Sigmoid colon (tissue), 7 donors: ENCODE measurements at places on chromosomes 7 and 10. TPM values are rescaled to one million over a fixed set of nuclear protein-coding genes. Genes with fewer than 3 reads are reported as not detected.

DNA sequence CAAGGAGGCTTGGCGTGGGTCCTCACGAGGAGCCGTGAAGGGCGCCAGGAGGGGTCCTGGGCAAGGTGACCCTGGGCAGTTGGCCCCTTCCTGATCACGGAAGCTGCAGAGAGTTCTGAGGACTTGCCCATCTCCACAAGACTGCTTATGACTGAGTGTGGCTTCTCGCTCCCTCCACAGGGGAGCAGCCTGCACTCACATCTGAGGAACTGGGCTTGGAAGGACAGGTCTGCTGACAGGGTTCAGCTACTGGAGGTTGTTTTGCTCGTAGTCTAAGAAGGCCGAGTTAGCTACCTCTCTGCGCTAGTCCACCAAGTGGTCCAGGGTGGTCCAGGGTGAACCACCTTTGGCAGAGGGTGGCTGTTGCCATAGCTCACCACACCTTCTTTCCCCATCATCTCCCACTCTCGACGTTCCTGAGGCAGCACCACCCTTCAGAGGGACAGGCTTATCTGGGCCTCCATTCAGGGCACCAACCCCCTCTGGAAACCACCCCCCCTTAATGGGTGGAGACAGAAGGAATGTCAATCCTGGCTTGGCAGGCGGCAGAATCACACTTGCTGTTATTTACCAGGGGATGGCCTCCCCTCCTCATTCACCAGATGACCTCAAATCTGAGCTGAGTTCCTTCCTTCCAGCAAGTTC, 38.2 kb downstream of the FAM53B start:
- no peaks in the 10 kb centered on the region for H3K27me3 ChIP-seq
- no peak overlapping the region for H3K4me3 ChIP-seq
- peak overlapping the region; percentile 76 for H3K27ac ChIP-seq
- H3K36me3 ChIP-seq, result peaks cover 25% of the 10 kb centered on the region

DNA sequence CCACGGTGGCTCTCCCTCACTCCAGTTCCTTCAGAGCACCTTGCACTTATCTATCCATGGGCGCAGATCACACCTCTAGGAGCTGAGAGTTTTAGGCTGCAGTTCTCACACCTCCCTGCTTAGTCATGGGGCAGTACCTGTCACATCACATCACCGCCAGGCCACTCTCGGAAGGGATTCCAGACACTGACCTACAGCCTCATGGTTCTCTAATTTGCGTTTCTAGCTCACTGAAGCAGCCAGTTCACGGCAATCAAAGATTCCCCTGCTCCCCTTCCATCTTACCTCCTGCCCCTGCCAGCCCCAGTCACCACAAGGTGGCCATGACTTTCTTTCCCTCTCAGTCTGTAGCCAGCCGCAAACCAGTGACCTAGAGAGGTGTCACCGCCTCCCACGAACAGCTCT, 34.2 kb downstream of the ADRB1 start:
- no peak overlapping the region for H3K27ac ChIP-seq
- no peak overlapping the region for H3K4me3 ChIP-seq
- DNase-seq, result no peak
- H3K27me3 ChIP-seq, result no peaks in the 10 kb centered on the region

- H3K27me3 ChIP-seq, result no peaks in the 10 kb centered on the region
- H3K27ac ChIP-seq, result peak overlapping the region; percentile 69
- H3K4me3 ChIP-seq, result peak overlapping the region; percentile 87
- no peaks in the 10 kb centered on the region for H3K36me3 ChIP-seq
Observed at GRCh38 chr7:102287111-102287980, 678 bp downstream of the SH2B2 start.

- H3K4me1 ChIP-seq, result no peaks in the 10 kb centered on the region
- DNase-seq, result no peak
- H3K27ac ChIP-seq, result no peak overlapping the region
Observed at GRCh38 chr10:18400201-18400905, 251.0 kb downstream of the NSUN6 start.

DNA sequence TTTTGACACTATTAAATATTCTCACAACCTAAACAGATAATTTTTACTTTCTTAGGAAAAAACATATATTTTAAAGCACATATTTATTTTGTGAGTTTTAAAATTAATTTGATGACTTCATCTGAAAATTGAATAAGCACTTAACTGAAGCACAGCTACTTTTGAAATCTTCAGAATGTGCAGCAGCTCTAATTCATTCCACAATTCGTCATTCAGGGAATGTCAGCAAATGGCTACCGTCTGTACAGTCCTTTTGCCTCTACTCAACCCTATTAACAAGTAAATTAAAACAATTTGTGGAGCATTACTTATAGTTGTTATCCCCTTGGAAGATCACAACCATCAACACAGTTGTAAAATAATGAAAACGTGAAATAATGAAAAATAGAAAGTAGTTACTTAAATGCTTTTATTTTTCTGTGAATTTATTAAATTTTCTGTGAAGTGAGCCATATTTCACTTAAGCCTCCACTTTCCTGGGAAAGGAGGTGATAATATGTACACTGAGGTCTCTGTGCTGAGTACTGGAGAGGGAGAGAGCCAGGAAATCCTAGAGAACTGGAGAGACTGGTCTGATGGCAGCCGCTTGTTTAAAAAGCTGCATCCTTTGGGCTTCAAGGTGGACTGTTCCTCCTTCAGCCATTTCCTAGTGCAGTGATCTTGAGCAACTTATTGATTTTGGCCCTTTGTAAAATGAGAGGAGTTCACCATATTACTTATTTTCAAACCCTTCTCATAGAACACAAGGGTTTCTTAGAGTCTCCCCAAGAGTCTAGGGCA, 70.6 kb downstream of the REEP3 start:
- H3K4me3 ChIP-seq, result no peak overlapping the region
- DNase-seq, result no peak
- no peak overlapping the region for H3K27ac ChIP-seq
- H3K36me3 ChIP-seq, result no peaks in the 10 kb centered on the region
- H3K27me3 ChIP-seq, result no peaks in the 10 kb centered on the region

FANK1 gene
- total RNA-seq, result 0.71 TPM

GRCh38 chr7:14691597-14692203, 210.9 kb downstream of the DGKB start:
- no peaks in the 10 kb centered on the region for H3K27me3 ChIP-seq
- no peak overlapping the region for H3K27ac ChIP-seq
- H3K4me1 ChIP-seq, result no peaks in the 10 kb centered on the region
- H3K4me3 ChIP-seq, result no peak overlapping the region

DNA sequence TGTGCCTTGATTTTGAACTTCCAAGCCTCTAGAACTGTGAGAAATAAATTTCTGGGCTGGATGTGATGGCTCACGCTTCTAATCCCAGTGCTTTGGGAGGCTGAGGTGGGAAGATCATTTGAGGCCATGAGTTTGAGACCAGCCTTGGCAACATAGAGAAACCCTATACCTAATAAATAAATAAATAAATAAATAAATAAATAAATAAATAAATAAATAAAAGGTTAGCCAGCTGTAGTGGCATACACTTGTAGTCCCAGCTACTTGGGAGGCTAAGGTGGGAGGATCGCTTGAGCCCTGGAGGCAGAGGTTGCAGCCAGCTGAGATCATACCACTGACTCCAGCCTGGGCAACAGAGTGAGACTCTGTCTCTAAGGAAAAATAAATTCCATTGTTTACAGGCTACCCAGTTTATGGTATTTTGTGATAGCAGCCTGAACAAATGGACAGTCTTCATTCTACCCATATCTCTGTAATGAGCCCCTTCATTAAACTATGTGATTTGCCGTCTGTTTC, 67.7 kb downstream of the STEAP1B start:
- no peaks in the 10 kb centered on the region for H3K4me1 ChIP-seq
- no peak for DNase-seq
- no peaks in the 10 kb centered on the region for H3K27me3 ChIP-seq
- H3K36me3 ChIP-seq, result no peaks in the 10 kb centered on the region
- H3K27ac ChIP-seq, result no peak overlapping the region

DNA sequence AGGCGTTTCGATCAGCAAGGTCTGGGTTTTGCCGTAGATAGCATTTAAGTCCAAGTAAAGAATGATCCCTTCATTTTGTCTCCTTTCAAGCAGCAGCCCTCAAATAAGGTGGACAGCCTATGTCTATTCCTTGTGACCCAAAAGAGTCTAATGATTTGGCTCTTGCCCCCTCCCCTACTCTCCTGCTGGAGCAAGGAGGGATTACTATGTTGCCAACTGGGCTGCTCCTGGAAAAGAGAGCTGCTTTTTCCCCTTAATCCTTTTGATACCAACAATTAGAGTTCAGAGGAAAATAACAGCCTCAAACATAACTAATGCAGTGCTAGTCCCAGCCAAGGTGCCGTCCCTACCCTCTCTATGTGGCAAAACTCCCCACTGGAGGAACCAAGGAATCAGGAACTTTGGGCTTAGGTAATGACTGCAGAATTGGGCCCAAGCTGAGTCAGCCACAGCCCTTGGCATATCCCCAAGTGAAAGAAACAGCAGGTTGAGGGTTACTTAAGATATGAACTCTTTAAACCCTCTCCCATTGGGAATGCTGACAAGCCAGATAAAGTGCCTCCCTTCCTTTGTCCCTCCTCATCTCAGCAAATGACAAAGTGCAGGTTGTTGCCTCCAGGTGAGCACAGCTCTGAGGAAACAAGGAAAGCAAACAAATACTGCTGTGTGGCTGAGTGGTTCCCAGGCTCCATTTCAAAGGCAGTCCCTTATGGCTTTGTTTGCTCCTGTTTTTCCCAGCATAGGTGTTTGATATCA, 643.7 kb downstream of the INHBA start:
- no peaks in the 10 kb centered on the region for H3K27me3 ChIP-seq
- H3K27ac ChIP-seq, result no peak overlapping the region
- no peaks in the 10 kb centered on the region for H3K36me3 ChIP-seq
- H3K4me1 ChIP-seq, result no peaks in the 10 kb centered on the region
- H3K4me3 ChIP-seq, result no peak overlapping the region
